ENCODE measurements at places on chromosomes 2 and 18.

DNA sequence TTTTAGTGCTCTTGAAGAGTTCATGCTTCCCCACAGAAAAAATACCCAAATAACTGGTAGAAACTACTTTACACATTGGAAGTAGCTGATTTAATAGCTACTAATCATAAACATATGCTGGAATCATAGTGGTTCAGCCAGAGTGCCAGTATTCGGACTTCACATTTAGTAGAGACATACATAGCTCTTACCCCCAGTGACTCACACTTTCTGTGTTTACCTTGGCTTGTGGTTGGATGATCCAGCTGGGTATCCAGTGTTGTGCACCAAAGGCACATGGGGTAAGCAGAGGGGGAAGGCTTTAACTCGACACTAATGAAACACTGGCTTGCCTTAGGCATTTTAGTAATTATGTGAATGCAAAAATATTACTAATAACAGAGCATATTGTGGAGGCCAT lies 18.1 kb downstream of the ARHGAP28 start:
- no peak for DNase-seq

DNA sequence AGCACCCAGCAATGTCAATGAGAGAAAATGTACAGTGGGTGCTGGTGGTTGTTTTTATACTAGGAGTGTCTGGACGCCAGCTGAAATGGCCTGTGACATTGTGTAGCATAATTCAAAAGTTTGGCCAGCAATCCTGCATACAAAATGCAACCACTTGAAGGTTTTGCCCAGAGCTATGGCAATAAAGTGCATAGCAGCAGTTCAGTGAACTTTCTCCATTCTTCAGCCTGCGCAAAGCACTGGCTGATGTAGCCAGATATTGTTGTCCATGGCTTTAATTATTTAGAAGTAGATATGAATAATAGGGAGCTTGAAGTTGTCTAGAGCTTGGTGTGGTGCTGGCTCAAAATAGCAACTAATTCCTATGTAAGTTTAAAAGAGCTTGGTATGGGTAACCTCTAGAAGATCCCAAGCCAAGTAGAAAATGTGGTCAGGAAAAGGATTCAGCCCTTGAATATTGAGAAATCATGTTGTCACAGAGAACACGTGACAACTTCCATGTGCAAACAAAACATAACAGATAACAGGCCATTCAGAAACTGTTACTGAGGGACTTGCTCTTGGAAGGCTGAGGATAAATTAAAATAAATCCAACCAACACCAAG lies 33.3 kb upstream of the PGAP1 start:
- DNase-seq, result no peak

DNA sequence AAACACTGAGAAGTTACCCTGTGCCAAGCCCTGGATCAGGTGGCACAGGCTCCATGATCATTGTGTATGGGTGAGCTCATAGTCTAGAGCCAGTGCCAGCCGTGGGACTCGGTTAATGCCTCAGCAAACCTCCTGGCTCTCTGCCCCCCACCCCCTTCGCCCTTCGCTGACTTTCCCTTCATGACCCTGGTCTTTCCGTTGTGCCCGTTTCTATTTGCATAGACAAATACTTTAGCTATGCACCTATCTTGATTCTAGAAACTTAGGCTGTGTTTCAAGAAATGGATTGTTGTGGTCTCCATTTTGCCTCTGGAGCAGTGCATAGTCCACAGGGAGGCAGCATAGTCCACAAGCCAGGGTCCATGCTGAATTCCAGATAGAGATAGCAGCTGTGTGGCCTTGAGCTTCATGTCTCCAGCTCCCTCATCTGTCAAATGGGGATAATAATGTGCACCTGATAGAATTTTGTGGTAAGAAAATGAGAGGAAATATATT lies 44.8 kb upstream of the KDM3A start:
- DNase-seq, result no peak

GRCh38 chr2:207432453-207432852 lies 97.3 kb upstream of the CREB1 start:
- no peak for DNase-seq

- no peak for DNase-seq
Observed at GRCh38 chr2:43998263-43998662, 2.5 kb upstream of the LRPPRC start.

- DNase-seq, result no peak
Observed at GRCh38 chr2:29114586-29114945, 649 bp upstream of the CLIP4 start.

- no peak for DNase-seq
Observed at GRCh38 chr2:202098291-202098690, 25.2 kb downstream of the KIAA2012 start.

GRCh38 chr2:226818930-226819329 lies 16.9 kb upstream of the RHBDD1 start:
- DNase-seq, result no peak

DNA sequence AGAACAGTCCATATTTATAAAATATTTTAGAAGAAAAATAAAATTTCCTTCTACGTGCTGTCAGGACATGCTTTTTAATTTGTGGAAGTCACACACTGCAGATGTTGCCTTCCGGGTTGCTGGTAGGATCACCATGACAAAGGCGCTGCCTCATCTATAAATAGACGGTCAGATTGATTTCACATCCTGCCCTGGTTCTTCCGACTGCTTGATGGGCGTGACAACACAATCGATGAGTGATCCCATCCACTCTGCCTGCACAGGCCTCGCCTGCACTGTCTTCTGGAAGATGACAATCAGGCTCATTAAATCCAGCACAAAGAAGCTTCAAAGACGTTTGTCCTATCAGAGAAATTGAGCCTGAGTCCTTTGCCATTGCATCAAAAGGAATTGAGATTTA lies 318.9 kb upstream of the TRIB2 start:
- DNase-seq, result no peak

- no peak for DNase-seq
Observed at GRCh38 chr2:98252038-98252773, 94.0 kb upstream of the CNGA3 start.

DNA sequence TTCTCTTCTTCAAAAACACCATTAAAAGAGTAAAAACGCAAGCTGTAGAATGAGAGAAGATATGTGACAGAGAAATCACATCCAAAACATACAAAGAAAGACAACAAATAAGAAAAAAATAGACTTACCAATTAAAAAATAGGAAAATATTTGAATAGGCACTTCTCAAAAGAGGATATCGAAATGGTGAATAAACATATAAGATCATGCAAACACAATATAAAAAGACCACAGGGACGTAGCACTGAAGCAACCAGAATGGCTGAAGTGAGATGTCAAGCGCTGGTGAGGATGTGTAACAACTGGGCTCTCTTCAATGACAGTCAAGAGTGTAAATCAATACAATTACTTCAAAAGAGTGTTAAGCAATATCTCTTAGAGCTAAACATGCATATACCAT lies 202.3 kb downstream of the ZBTB7C start:
- DNase-seq, result no peak

Measured in stimulated activated CD4-positive, alpha-beta T cell treated with anti-CD3 and anti-CD28 coated beads, TNF-alpha, amount 100 ng/mL, for 48 hours (primary cell).